ENCODE measurements at places on chromosomes 7 and 10.
A peak's percentile ranks its signal among the peaks of the same experiment; 100 is the strongest.

GRCh38 chr7:2521952-2522591 lies 2.5 kb downstream of the LFNG start:
- peak; percentile 78 for DNase-seq

GRCh38 chr7:2405601-2406345 lies 2.4 kb downstream of the CHST12 start:
- DNase-seq: peak; percentile 44

DNA sequence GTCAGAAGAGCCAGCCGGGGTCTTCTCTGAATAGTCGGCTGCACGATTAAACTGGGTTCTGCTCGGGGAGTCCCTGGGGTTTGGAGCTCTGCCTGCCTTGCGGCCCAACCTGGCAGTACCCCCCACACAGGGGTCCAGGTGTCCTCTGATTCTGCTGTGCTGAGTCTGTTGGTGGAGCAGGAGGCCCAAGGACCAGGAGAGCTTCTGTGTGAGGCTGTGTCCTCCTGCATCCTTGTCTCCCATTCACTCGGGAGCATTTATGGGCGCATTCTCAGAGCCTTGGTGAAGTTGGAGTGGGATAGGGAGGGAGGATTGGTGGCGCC lies 14.2 kb downstream of the INPP5A start:
- no peak for DNase-seq

GRCh38 chr10:70381471-70382421 lies 679 bp downstream of the LRRC20 start:
- DNase-seq: peak; percentile 11

GRCh38 chr7:16891338-16891737 lies 9.6 kb upstream of the AGR3 start:
- peak; percentile 3 for DNase-seq

DNA sequence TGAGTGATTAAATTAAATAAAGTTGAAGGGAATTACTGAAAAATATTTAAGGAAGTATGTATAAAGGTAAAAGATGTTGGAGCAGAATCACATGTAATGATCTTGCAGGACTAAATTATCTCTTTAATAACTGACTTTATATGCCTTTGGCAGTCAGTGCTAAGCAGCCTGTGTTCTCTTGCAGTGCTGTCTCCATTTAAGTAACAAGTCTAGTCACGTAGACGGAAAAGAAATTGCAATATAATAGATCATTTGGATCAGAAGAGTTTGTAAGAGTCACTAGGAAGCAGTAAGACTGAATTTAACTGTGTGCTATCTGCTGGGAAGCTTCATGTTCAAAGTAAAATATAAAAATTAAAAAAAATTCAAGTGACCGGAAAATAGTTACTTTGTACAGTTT lies 21.4 kb downstream of the BZW2 start:
- DNase-seq: no peak

DNA sequence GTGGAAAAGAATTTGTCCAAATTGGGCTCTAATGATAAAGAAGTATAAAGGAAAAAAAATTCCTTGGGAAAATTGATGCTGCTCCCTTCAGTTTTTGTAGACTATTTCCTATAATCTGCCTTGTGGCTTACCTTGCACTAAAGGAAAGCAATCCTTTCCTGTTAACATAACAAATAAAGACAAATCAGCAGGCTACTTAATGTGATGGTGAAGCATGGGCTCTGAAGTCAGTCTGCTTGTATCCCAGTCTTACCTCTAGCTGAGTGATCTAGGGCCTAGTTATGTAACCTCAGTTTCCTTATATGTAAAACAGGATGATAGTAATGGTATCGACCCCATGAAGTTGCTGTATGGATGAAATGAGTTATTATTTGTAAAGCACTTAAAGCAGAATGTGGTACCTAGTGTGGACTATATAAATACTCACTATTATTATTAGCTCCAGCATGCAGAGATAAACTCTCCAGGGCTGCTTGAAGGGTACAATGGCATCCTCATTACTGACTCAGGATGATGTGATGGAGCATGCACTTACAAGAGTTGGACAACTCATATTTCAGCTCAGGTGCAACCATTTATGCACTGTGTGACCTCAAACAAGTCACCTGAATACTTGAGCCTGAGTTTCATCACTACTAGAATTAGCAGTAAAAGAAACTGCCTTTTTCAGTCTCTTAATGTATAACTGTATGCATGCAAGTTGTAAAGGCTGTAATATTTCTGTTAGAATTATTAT lies 156.1 kb downstream of the DKK1 start:
- no peak for DNase-seq

GRCh38 chr10:79246606-79247275 lies 100.5 kb upstream of the PPIF start:
- no peak for DNase-seq

GRCh38 chr7:64654796-64655548 lies 11.0 kb upstream of the ZNF107 start:
- no peak for DNase-seq

DNA sequence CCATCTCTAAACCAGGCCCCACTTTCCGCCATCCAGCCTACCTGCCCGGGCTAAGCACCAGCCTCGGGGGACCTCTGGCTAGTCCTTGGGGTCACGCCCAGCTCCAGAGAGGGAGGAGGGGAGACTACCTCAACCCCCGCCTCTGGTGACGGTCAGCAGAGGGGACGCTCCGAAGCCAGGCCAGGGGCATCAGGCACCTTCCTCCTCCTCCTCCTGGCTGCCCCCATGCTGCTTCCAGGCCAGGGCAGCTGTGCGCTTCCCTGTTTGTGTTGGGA lies 4.0 kb upstream of the SMARCD3 start:
- DNase-seq: no peak

DNA sequence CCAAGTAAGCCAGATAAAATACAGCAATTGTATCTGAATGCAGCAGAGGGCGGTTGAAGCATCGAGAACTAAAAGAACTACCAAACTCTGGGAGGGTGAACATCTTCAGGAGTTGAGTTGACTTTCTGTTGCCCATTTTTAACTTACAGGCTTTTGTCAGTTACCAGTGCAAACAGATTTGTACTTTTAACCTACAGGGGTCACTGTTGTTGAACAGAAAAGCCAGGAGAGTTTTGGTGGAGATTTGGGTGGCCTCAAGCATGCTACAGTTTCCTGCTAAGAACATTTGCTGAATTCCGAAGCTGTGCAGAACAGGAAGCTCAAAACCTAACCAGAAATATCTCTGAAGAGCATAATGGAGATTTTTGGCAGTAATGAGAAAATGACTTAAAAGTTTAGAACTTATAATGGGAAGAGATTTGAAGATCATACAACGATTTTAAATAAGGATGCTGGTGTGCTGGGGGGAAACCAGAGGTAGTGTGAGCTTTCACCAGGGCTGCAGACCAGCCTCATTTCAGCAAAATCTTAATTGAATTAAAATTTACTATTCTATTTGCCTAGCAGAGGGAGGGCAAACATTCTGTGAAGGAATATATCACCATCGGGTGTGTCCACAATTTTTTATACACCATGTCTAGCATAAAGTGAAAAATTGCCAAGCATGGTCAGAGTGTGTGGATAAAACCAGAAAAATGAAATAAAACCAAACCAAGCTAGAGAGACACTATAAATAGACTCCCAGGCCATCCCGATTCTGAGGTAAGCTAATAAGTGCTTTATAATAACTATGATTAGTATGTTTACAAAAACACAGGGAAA lies 208.6 kb upstream of the CCDC6 start:
- no peak for DNase-seq

DNA sequence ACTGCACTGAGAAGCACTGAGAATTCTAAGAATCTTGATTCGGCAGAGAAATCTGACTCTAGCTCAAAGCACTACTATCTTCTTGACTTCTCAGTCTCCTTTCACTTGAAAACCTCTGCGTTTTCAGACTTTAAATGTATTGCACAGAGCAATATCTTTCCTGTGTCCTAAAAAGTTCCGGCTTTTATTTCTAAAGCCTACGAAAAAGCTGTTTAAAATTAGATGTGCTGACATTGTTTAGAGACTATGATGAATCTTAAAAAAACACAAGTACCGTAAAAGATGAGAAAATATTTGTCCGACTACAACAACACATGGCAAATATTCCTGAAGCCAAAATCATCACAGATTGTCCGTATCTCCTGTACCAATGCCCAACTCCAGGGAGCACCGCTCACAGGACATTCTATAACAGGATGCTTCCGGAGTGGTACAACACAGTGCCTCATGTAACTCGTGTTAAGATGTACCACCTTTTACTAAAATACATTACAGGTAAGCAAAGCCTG lies 136.9 kb downstream of the CUBN start:
- no peak for DNase-seq

GRCh38 chr7:82715344-82715743 lies 271.8 kb upstream of the CACNA2D1 start:
- DNase-seq: no peak

- DNase-seq: no peak
Measured at GRCh38 chr7:130234078-130234477, 26.4 kb downstream of the SSMEM1 start.

DNA sequence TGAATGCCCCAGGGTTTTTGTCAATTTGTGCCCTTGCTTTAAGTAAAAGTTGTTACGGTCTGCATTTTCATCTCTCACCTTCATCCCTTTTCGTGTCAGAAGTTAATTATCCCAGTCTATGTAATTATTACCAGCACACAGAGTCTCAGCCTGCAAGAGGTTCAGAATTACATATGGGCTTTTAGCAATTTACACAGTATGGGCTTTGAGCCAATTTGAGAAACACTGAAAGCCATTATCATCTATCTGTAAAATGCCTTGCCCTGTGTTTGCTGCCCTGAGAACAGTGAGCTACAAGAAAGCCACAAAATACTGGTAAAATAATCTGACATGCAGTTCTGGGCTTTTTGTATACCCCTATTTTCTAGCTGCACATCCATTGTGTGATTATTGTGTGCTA lies 125.6 kb upstream of the STEAP4 start:
- no peak for DNase-seq

GRCh38 chr10:16853201-16853600 lies 36.0 kb upstream of the RSU1 start:
- no peak for DNase-seq

- DNase-seq: no peak
Measured at GRCh38 chr10:34555653-34556052, 259.4 kb downstream of the PARD3 start.

DNA sequence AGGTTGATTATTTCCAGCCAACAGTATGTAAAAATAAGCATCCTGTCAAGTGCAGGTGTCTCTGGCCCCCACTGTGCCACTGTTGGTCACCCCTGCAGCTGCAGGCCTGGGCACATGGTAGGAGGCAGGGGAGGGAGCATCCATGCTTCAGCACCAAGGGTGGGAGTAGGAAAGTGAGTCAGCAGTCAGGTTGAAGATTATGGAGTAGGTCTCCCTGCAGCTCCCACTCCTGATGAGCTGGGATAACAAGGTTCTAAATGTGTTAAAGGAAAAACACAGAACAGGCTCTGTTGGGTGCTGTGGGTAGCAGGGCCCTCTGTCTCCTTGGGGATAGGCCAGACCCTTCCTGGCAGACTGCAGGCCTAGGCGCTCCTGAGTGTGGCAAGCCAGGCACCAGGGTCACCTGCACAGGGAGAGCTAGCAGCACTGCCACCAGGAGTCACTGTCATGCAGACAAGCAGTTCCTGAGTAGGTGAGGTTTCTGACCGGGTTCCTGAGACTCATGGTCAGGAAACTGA lies 59.3 kb downstream of the NUDCD3 start:
- no peak for DNase-seq

DNA sequence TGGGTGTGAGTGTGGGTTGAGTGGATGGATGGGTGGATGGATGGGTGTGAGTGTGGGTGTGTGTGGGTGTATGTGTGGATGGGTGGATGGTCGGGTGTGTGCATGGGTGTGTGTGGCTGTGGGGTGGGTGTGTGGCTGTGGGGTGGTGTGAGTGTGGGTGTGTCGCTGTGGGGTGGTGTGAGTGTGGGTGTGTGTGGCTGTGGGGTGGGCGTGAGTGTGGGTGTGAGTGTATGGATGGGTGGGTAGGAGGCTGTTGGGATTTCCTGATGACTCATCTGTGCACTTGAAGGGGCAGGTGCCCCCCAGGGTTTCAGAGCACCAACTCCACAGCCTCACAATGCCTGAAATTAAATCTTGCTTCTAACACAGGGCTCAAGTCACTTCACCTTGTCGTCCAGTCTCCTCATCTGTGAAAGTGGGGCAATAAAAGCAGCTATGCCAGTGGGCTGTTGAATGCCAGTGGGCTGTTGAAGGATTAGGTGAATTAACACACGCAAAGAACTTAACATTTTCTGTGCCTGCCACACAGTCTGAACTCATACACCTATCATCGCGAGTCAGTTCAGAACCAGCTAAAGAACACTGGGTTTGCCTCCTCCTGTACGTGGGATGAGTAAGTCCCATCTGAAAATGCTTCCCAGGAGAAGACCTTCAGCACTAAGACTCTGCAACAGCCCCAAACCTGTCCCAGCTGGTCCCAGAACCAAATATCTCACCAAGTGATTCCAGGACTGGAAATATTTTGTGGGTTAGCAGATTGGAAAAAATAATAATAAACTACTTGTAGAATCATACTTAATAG lies 32.0 kb downstream of the SFMBT2 start:
- no peak for DNase-seq

DNA sequence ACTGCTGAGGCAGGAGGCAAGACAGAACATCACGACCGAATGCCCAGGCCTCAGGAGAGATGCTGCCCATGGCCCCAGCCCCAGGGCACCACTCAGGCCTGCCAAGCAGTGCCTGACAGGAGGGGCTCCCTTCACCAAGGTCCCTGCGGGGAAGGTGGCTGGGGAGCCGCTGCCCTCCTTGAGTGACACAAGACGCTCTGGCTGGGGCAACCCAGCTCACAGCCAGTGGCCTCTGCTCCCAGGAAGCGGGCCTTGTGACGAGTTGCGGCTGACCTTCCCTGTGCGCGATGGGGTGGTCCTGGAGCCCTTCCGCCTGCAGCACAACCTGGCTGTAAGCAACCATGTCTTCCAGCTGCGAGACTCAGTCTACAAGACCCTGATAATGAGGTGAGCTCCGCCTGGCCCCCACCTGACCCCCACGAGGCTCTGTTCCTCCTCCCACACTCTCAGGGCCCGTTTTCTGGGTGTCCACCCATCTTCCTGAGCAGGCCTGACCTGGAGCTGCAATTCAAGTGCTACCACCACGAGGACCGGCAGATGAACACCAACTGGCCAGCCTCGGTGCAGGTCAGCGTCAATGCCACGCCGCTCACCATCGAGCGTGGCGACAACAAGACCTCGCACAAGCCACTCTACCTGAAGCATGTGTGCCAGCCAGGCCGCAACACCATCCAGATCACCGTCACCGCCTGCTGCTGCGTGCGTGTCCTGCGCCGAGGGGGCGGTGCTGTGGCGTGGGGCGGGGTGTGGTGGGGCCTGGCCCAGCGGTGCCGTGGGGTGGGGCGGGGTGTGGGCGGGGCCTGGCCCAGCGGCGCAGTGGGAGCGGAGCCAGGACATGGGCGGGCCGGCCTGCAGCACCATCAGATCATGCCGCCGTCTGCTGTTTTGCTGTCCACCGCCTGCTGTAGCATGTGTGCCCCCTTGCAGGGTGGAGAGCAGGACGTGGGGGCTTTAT lies 12.8 kb downstream of the ZMIZ2 start:
- no peak for DNase-seq

DNA sequence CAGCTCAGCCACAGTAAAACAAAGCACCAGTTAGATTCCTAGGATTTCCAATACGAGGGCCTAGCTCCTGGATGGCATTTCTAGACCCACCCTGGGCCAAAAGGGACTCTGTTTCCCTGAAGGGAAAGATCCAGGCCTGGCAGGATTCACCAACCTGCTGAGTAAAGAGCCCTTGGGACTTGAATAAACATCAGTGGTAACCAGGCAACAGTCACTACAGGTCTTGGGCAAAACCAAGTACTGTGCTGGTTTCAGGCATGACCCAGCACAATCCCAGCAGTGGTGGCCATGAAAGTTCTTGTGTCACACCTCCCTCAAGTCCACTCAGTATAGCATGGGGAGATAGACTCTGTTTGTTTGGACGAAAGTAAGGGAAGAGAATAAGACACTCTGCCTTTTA lies 31.0 kb upstream of the STARD3NL start:
- DNase-seq: no peak

- DNase-seq: no peak
Measured at GRCh38 chr10:125213541-125214282, 53.3 kb upstream of the CTBP2 start.

All from CD14-positive monocyte (primary cell).